ENCODE measurements at places on chromosomes 13 and 19.

GRCh38 chr19:30781047-30781446, 408.9 kb downstream of the ZNF536 start:
- no peak for DNase-seq

DNA sequence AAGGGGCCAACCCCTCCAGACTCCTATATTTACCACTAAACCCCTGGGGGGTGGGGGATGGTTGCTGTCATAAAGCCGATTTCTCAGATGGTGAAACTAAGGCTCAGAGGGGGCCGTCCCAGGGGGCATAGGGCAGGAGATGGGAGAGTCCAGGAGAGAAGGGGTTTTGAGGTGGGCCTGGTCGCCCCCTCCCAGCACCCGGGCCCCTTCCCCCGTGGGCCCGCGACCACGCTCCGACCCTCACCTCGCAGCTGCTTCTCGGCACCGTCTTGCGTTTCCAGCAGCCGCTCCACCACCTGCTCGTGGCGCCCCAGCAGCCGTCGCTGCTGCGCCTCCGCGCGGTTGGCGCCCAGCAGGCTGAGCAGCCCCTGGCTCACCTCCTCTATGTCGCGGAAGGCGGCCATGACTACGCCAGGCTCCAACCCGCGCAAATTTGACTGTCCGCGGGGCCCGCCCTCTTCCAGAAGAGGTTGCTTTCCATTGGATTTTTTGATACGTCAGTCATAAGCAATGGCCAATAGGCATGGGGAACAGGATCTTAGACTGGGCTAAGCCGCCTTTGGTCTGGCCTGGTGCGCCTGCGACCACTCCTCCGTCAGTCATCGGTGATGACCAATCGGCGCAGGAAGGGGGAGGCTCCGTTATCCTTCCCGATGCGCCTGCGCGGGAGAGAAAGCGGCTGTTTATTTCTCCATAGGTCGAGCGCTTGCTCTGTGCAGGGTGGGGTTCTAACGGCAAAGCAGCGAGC, at the start of gene SPC24:
TSS of gene SPC24 (minus strand) at position 410 of the 748 bp plus-strand sequence. CDS start at position 404, 6 bp downstream.
- DNase-seq = peak; percentile 80

- DNase-seq = no peak
Observed at GRCh38 chr19:30214651-30215051, 157.5 kb upstream of the ZNF536 start.

- no peak for DNase-seq
Observed at GRCh38 chr19:41870401-41870873, 6.6 kb upstream of the CD79A start.

- DNase-seq = no peak
Observed at GRCh38 chr19:8642561-8642960, 12.1 kb downstream of the NFILZ start.

GRCh38 chr13:94296471-94296870, 183.0 kb downstream of the DCT start:
- no peak for DNase-seq

DNA sequence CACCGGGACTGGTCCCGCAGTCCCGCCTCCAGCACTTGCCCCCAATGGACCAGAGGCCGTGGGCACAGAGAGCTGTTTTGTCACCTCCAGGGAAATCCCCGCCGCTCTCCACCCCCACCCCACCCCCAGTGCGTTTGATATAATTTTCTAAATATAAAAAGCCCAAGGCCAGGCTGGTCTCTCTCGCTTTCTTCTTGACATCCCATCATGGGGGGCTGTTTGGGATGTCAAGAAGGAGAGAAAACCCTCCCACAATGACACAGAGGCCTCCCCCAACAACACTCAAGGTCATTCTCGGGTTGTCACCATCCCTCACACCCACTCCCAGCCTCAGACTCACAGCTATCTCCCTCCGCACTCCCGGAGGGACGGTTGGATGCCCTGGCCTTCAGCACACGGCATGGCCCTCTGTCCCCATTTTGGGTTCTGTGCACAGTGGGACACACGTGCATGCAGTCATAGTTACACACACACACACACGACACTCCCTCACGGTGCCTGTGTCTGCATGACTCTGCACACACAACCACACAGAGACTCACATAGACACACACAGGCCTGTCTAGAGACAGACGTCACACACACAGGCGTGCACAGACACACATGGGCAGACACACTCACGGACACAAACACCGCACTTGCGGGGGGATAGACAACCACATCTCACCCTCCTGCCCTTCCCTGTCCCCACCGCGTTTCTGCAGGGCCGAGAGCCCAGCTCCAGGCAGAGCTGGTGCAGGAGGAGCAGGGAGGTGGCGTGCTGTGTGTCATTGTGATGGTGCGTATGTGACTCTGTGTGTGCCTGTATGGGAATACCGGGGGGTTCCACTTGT, 4.8 kb upstream of the NFIC start:
- no peak for DNase-seq

- DNase-seq = no peak
Observed at GRCh38 chr19:33234736-33235135, 9.1 kb upstream of the SLC7A10 start.

DNA sequence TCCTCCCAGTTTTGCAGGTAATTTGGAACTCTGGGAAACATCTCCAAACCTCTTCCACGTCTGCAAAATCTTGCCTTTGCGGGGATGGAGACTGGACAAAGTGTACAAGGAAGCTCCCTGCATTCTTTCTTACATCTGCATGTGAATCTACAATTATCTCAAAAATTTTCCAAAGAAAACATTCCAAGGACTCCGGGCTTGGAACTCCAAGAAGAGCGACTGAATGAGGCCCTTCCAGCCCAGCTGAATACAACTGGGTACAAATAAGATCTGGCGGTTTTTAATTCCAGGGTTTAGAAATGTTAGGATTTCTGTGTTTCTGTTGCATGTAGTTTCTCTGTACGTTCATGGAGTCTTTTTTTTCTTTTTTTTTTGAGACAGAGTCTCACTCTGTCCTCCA, 28.5 kb downstream of the EXOC3L2 start:
- no peak for DNase-seq

GRCh38 chr19:55549500-55550320, 4.4 kb upstream of the SBK3 start:
- no peak for DNase-seq
